ENCODE measurements at places on chromosomes 1 and 21. TPM values are rescaled to one million over a fixed set of nuclear protein-coding genes. Genes with fewer than 3 reads are reported as not detected.

DNA sequence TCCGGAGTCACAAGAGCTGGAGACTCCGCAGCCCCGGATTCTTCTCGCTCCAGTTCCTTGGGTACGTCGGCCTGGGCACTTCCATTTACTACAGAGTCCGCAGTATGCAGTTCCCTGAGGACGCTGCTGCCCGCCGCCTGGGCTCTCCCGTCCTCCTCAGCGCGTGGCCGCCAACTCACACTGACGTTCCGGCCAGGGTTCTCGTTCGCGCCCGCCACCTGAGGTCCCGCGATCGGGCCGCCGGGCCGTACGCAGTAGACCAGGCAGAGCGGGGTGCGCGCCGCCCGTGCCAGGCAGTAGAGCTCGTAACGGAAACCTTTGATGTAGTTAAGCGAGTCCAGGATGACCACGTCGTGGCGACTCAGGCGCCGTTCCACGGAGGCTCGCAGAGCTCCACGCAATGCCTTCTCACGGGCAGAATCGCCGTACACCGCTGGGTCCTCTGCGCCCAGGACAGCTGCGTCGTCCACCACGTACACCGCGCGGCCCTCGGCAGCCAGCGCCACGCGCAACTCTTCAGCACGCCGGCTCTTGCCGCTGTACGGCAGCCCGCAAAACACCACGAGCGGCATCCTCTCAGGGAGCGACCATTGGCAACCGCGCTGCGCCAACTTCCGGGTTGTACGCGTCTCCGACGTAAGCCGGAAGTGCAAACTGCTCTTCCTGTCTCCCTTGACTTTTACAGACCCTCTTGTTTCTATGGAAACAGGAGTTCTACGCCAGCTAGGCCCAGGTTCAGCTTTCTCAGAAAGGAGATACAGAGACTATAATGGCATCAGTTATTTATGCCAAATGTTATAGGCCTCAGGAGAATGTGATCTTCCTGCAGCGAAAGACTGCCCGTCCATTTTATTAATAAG lies at the start of gene KTI12:
TSS of gene KTI12 (minus strand) at position 621 of the 860 bp plus-strand sequence. CDS start at position 572, 49 bp downstream.
- peak; percentile 85 for DNase-seq

DNA sequence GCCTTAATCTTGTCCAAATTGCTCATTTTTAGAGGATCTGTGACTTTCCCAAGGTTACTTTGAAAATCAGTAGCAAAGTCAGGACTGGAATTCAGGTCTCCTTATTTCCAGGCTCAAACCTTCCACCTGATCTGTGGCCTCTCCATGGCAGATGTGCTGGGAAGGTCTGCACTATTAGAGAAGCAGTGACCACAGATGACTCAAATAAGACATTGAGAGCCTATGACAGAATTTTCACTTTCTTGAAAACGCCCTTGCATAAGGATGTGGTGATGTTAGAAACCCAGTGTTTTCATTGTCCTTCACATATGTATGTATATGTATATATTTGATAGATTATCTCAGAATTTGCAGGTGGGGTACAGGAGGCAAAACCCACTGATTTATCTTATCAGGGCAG lies 45.3 kb downstream of the TTC39A start:
- DNase-seq, result no peak

Gene SLFNL1
- polyA plus RNA-seq, result 0.24 TPM

- DNase-seq, result no peak
These were observed 695 bp upstream of the ALG14 start for GRCh38 chr1:95073446-95073845.

Gene CELA2B
- 0.41 TPM for polyA plus RNA-seq

Gene ELF3
- 117 TPM for polyA plus RNA-seq

GRCh38 chr1:177145106-177146070 lies 19.1 kb downstream of the ASTN1 start:
- no peak for DNase-seq
